ENCODE measurements at places on chromosomes 12 and 14. TPM values are rescaled to one million over a fixed set of nuclear protein-coding genes. Genes with fewer than 3 reads are reported as not detected.

DNA sequence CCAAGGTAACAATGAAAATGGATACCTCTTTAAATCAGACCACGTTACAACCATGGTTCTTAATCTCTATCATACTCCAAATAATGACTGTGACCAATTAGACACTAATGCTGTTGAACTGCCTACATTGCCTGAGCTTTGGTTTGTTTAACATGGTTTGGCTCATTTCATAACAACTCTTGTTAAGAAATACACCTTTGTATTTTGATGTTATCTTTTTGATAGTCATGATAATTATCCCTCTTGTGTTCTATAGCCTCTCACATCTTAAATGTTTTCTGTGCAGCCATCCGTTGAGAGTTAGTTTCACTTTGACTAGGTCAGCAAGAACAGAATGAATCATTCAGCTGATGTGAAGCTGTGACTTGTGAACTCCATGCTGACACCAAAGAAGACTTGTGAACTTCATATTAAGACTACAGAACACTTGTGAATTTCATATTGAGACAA, 75.5 kb upstream of the RERGL start:
- peaks cover 4% of the 10 kb centered on the region for H3K4me1 ChIP-seq
- H3K27me3 ChIP-seq: no peaks in the 10 kb centered on the region
- DNase-seq: no peak
- no peaks in the 10 kb centered on the region for H3K36me3 ChIP-seq

DNA sequence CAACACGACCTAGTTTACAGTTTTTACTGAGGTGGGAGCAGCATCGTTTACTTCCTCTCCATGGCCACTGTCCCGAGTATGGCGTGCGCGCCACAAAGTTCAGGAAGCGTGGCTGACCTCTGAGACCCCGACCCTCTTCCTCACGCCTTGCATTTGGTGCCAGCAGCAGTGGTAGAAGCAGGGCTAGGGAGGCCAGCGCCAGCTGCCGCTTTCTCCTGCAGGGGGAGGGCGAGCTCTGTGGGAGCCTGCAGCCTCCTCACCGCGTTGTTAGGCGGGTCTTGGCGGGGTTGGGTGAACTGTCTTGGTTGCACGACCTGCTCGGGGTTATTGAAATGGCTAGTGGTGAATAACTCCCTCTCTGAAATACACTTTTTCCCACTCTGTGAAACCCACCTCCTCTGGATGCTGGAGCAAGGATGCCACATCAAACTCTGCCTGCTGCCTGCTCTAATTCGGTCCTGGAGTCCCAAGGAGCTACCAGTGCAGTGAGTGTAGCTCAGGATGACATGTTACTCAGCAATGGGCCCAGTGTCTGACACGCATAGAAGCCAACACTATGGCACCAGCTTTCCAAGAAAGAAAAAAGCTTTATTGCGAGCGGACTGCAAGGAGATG, 22.3 kb upstream of the TDRD9 start:
- no peaks in the 10 kb centered on the region for H3K36me3 ChIP-seq
- no peaks in the 10 kb centered on the region for H3K27me3 ChIP-seq
- no peak overlapping the region for H3K4me3 ChIP-seq
- peaks cover 7% of the 10 kb centered on the region for H3K4me1 ChIP-seq
- H3K27ac ChIP-seq: no peak overlapping the region
- DNase-seq: no peak

DNA sequence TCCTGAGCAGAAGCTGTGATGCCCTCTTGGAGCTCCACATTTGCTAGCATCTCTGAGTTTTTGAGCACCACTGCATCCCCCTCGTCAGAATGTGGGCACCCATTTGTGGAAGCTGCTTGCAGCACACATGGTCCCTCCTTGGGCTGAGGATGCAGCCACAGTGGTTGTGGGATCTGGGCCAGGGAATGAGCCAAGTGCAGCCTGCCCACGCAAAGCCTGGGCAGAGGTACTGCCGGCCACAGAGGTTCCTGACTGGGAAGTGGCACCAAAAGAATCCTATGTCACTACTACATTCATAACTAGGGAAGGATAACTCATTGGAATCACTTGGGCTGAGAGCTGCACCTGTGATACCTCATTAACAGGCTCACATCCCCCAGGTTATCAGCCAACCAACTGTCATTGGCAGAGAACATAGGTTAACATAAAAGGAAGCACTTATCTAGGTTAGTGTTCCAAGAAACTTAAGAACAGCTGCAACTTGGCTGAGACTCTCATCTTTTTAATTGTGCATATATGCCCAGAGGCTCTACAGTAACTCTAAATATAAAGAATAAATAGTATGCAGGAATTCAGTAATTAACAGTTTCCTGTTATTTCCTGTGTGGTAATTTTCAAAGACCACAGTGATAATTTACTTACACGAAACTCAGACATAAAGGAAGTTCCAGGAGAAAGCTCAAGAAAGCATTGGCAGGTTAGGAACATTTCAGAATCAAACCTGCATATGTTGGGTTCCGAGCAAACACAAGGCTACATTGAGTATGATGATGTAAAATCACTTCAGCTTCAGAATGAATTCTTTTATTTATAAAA, 145.3 kb downstream of the BCAT1 start:
- H3K36me3 ChIP-seq: no peaks in the 10 kb centered on the region
- H3K4me3 ChIP-seq: no peak overlapping the region
- H3K4me1 ChIP-seq: no peaks in the 10 kb centered on the region
- no peak overlapping the region for H3K27ac ChIP-seq
- DNase-seq: no peak

DNA sequence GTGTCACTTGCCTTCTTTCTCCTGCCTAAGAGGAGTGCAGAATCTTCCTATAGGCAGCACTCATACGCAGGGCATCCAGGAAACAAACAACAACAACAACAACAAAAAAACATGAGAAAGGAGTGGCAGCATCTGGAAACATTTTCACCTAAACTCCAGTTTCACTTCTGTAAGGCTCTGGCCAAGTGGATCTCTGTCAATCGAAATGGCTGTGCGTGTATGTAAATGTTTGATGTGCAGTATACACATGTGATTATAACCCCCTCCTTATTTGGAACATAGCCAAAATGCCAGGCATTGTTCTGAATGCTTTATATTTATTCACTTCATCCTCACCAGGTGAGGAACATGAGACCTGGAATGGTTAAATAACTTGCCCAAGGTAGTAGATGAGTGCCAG, 76.8 kb downstream of the COX16 start:
- H3K36me3 ChIP-seq: no peaks in the 10 kb centered on the region
- no peak overlapping the region for H3K4me3 ChIP-seq
- no peak overlapping the region for H3K27ac ChIP-seq
- no peaks in the 10 kb centered on the region for H3K4me1 ChIP-seq
- H3K27me3 ChIP-seq: peaks cover 8% of the 10 kb centered on the region
- DNase-seq: no peak

GRCh38 chr14:25406818-25407217, 356.9 kb upstream of the STXBP6 start:
- no peak overlapping the region for H3K4me3 ChIP-seq
- H3K4me1 ChIP-seq: no peaks in the 10 kb centered on the region
- H3K27me3 ChIP-seq: peaks cover under 1% of the 10 kb centered on the region
- no peak overlapping the region for H3K27ac ChIP-seq

DNA sequence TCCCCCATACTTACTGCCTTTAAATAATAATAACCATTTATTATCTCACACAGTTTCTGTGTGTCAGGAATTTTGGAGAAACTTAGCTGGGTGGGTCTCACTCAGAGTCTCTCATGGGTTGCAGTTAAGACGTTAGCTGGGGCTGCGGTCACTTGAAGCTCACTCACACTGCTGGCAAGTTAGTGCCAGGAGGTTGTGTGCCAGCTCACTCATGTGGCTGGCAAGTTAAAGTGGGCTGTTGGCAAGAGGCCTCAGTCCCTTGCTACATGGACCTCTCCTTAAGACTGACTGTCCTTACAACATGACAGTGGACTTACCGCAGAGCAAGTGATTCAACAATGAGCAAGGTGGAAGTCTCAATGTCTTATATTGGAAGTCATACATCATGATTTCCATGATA, 61.3 kb upstream of the AVPR1A start:
- H3K4me1 ChIP-seq: no peaks in the 10 kb centered on the region
- no peak for DNase-seq
- H3K27me3 ChIP-seq: no peaks in the 10 kb centered on the region
- no peaks in the 10 kb centered on the region for H3K36me3 ChIP-seq
- no peak overlapping the region for H3K4me3 ChIP-seq

GRCh38 chr12:62434494-62435302, 31.9 kb upstream of the MON2 start:
- H3K4me3 ChIP-seq: peak overlapping the region; percentile 50
- DNase-seq: no peak
- no peaks in the 10 kb centered on the region for H3K36me3 ChIP-seq
- peaks cover 14% of the 10 kb centered on the region for H3K4me1 ChIP-seq
- H3K27me3 ChIP-seq: peaks cover 26% of the 10 kb centered on the region
- no peak overlapping the region for H3K27ac ChIP-seq

DNA sequence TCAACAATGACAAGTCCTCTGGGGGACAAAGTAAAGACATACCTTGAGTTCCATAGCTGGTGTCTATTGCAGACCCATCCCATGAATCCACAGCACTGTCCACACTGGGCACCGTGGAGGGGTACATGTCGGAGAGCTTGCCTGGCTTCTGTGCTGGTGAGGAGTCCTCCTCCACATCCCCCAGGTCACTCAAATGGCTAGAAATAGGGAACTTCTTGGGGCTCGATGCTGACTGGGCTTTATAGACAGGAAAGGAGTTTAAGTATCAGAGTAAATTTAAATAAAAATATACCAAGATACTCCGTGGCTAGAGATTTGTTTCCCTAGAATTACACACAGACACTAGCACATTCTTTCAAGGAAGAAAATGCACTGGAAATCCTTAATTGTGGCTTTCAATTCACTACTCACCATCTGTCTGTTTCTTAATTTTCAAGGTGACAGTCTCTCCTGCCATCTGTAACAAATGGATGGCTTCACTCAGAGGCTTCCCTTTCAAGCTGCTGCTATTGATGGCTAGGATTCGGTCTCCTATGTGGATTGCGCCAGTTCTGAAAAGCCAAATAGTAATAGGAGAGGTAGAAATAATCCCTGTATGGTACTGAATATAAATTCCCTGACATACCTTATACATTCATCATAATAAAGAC, 90.1 kb downstream of the HELB start:
- no peaks in the 10 kb centered on the region for H3K36me3 ChIP-seq
- no peaks in the 10 kb centered on the region for H3K4me1 ChIP-seq
- no peaks in the 10 kb centered on the region for H3K27me3 ChIP-seq
- DNase-seq: no peak
- no peak overlapping the region for H3K27ac ChIP-seq
- H3K4me3 ChIP-seq: no peak overlapping the region

- no peak overlapping the region for H3K4me3 ChIP-seq
- no peak for DNase-seq
- H3K4me1 ChIP-seq: peaks cover 7% of the 10 kb centered on the region
- no peaks in the 10 kb centered on the region for H3K27me3 ChIP-seq
- H3K27ac ChIP-seq: no peak overlapping the region
Measured at GRCh38 chr12:131806674-131807073, 21.5 kb upstream of the MMP17 start.

GRCh38 chr14:81533212-81533535, 479 bp downstream of the SEL1L start:
- peak overlapping the region; percentile 83 for H3K27ac ChIP-seq
- H3K4me3 ChIP-seq: peak overlapping the region; percentile 83
- DNase-seq: no peak
- no peaks in the 10 kb centered on the region for H3K36me3 ChIP-seq
- H3K4me1 ChIP-seq: peaks cover 51% of the 10 kb centered on the region

- H3K27me3 ChIP-seq: no peaks in the 10 kb centered on the region
- no peak for DNase-seq
- H3K27ac ChIP-seq: peak overlapping the region; percentile 30
- peaks cover 14% of the 10 kb centered on the region for H3K4me1 ChIP-seq
- H3K4me3 ChIP-seq: no peak overlapping the region
Measured at GRCh38 chr12:96225044-96225855, 31.1 kb downstream of the ELK3 start.

- peaks cover 13% of the 10 kb centered on the region for H3K27me3 ChIP-seq
- no peak overlapping the region for H3K27ac ChIP-seq
- H3K4me1 ChIP-seq: peaks cover under 1% of the 10 kb centered on the region
Measured at GRCh38 chr12:4112290-4112689, 161.3 kb upstream of the CCND2 start.

GRCh38 chr12:100329800-100330199, 27.1 kb upstream of the SLC17A8 start:
- no peak overlapping the region for H3K27ac ChIP-seq
- H3K4me3 ChIP-seq: no peak overlapping the region
- no peak for DNase-seq
- H3K27me3 ChIP-seq: no peaks in the 10 kb centered on the region
- H3K4me1 ChIP-seq: no peaks in the 10 kb centered on the region

GRCh38 chr12:66352197-66352596, 49.9 kb downstream of the HELB start:
- no peak for DNase-seq
- no peak overlapping the region for H3K27ac ChIP-seq
- no peaks in the 10 kb centered on the region for H3K36me3 ChIP-seq
- no peaks in the 10 kb centered on the region for H3K4me1 ChIP-seq

DNA sequence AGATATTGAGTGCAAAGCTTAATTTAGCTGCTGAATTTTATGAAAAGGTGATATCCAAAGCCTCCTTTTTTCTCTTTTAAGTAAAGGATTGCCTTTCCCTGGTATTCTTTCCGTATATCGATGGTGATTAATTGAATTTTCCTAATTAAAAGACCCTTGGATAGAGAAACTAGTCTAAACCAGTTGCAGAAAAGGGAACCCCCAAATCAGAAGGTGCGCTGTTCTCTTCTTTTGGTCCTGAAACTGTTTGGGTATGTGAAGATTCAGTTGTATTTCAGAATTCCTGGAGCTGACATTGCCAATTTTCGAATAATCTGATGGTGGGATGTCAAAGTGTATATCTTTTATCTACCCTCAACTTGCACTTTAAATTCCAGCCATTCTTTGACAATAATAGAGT, 1.9 kb downstream of the GPHN start:
- peak overlapping the region; percentile 85 for H3K4me3 ChIP-seq
- H3K27ac ChIP-seq: no peak overlapping the region
- no peaks in the 10 kb centered on the region for H3K27me3 ChIP-seq
- DNase-seq: no peak
- H3K4me1 ChIP-seq: peaks cover 20% of the 10 kb centered on the region

- H3K4me1 ChIP-seq: peaks cover 27% of the 10 kb centered on the region
- no peak for DNase-seq
- peak overlapping the region; percentile 84 for H3K4me3 ChIP-seq
- no peaks in the 10 kb centered on the region for H3K36me3 ChIP-seq
Measured at GRCh38 chr12:1692895-1693610, 2.2 kb downstream of the ADIPOR2 start.

The RTN1 gene
- total RNA-seq: 9.6 TPM

The KCNMB4 gene
- total RNA-seq: 6.0 TPM

The KANSL2 gene
- 24.7 TPM for total RNA-seq

The C12orf50 gene
- not detected for total RNA-seq

The CD27 gene
- 1.5 TPM for total RNA-seq

The IFNG gene
- not detected for total RNA-seq

The MYF5 gene
- total RNA-seq: not detected

The OR8S1 gene
- not detected for total RNA-seq

The CDKN3 gene
- 1.5 TPM for total RNA-seq

The ZDHHC22 gene
- total RNA-seq: not detected

The GRIP1 gene
- total RNA-seq: 5.2 TPM

The FOXA1 gene
- 20.6 TPM for total RNA-seq

The CEBPE gene
- not detected for total RNA-seq

The KRT7 gene
- 664 TPM for total RNA-seq
